ENCODE measurements at places on chromosomes 16 and 17.

- DNase-seq, result peak; percentile 46
Observed at GRCh38 chr17:81200695-81201580, 21.8 kb downstream of the CEP131 start.

GRCh38 chr17:66833201-66833600 lies 1.7 kb upstream of the CACNG5 start:
- no peak for DNase-seq

DNA sequence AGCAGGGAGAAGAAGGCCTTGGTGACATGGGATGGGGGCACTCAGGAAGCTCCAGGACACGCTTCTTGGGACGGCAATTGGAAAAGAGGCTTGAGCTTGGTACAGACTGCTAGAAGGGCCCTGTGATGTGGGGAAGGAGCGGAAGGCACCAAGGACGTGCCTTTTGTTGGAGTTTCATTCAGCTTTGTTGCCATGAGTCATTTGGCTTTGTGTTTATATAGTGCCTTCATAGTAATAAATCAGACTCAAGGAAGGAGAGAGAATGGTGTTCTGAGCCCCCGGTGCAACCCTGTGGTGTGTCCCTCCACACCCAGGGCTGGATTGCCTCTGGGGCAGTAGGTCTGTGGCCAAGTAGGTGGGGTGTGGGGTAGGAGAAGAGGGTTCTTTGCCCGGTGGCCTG lies 7.4 kb upstream of the TBX4 start:
- DNase-seq, result no peak

DNA sequence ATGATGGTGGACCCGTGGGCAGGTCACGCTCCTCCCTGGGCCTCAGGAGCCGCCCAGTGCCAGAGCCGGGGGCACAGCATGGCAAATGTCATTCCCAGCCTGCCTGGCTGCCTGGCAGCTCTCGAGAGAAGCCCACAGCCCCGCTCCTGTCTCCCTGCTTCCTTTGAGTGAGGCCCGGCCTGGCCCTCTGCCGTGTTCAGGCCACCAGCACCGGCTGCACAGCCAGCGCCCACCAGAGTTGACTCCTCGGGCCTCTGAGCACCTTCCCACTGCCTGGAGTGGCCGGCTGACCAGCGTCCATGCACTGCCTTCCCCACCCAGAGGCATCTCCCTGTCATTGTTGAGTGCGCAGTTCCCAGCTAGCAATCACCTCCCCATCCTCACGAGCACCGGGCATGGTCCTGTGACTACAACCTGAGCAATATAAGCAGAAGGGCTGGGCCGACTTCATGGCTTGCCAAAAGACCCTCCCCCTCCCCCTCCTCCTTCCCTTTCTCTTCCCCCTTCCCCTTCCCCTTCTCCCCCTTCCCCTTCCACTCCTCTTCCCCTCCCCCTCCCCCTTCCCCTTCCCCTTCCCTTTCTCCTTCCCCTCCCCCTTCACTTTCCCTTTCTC lies 11.9 kb upstream of the SLC38A10 start:
- no peak for DNase-seq

GRCh38 chr16:56204816-56205215 lies 13.5 kb downstream of the GNAO1 start:
- no peak for DNase-seq

DNA sequence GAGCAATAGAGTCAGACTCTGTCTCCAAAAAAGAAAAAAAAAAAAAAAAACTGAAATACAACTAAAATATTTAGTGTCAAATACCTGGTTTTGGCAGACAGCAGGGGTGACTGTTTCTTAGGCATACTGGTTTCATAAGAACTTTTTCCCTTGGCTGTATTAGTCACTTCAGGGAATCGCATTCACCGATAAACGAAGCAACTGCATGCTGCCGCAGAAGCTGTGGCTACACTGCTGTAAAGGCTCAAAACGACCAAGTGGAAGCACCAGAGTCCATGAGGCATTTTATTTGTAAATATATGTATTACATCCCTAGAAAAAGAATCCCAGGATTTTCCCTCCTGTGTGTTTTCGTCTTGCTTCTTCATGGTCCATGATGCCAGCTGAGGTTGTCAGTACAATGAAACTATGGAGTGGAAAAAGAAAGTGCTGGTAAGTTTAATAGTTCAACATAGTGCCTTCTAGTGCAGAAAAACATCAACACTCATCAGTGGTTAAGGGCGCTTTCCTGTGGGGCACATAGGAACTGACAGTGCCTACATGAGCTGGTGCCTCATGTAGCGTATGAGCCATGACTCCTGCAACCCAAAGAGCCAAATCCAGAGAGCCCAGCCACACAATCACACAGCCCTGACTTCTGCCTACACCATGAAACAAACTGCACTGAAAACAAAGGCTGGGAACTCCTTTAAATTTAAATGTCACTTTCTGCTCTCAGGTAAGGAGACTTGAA lies 7.3 kb downstream of the RPS15A start:
- no peak for DNase-seq

GRCh38 chr16:27768651-27769272 lies 218.8 kb downstream of the KATNIP start:
- DNase-seq, result no peak

- no peak for DNase-seq
Observed at GRCh38 chr17:69725146-69725545, 310.6 kb downstream of the MAP2K6 start.

DNA sequence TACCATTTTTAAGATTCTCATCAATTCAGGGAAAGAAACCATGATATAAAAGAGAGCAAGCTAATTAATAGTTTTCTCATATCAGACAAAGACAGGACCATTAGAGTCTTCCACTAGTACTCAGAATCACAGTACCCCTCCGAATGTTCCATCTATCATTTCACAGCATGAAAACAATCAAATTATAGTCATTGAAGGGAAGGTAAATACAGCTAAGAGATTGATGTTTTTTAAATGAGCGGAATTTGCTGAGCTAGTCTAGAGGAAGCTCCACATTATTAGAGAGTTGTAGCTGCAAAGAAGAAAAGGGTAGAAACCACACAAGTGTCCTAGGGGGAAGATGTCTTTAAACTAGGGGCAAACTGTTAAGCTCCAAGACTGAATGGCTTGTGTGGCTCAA lies 808.9 kb downstream of the CDH11 start:
- DNase-seq, result no peak

DNA sequence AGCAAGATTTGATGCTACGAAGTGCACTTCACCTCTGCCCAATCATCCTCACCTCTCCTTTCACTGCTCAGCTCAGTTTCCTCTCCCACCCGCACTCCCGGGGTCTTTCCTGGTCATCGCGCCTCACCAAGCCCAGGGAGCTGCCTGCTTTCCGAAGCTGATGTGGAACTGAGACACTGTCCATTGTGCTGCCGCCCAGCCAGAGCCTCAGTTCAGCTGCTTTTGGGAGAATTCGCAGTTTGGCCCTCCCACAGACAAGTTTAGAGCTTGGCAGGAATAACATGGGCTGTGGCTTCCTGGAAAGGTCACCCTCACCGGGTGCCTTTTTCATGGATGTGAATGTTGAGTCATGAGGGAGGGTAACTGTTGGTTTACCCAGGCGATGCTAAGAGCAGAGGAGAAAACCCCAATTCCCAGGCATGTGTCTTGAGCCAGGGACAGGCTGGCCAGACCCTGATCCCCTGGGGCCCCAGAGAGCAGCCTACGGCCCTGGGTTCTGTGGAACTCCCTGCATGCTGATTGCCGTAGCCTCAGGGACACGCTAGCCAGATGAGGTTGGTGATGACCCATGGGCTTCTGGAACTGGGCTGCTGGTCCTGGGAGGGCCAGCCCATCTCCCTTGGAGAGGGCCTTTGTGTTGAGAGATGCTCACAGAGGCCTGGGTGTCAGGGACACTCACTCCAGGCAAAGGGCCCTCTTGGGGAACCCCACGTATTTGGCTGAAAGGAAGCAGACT lies 1687.5 kb downstream of the TP53TG3F start:
- DNase-seq, result no peak

DNA sequence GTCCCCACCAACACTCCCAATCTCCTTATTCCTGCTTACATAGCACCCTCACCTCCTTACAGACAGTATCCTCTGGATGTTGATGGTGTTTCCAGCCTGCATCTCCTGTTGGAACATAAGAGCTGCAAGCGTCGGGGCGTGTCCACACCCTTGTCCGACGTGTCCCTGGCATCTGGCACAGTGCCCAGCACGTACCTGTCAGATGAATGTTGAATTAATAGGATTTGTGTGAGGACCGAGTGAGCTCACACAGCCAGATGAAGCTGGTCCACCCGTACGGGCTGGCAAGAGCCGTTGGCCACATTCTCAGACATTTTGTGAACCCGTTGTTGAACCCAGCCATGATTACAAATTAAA lies 12.2 kb upstream of the CBX4 start:
- no peak for DNase-seq

GRCh38 chr16:84159007-84159406 lies 13.9 kb downstream of the DNAAF1 start:
- DNase-seq, result no peak

- DNase-seq, result no peak
Observed at GRCh38 chr17:79802736-79803420, 6.0 kb upstream of the CBX8 start.

DNA sequence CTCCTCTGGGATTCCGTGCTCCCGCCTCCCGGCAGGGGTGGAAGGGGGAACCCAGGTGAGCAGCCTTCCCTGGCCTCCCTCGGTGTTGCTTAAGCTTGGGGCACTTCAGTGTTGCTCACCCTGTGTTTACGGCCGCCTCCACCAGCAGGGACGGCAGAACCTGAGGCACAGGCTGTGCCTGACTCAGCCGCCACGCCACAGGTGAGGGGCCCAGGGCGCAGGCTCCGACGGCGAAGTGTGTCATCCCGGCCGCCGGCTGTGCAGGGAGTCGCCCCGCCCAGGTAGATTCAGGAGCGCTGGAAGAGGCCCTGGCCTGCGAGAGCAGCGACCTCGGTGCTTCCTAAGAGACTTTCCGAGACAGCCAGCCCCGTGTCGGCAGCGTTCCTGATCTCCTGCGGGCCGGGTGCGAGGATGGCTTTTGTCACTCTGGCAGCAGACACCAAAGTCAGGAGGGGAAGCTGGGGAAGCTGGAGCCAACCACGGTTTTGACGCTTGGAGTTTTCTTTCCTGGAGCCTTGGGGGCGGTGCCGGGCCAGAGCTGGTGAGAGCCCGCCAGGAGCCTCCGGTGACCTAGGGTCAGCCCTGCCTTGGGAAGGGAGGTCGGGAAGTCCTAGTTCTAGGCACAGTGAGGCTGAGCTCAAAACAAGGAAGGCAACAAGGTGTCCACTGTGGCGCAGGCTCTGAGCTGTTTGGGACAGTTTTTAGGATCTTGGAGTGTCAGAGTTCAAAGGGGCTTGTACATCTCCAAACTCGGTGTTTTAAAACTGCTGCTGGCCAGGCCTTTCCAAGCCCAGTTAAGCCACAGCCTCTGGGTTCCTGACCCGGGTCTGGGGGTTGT lies 2.1 kb downstream of the GSE1 start:
- no peak for DNase-seq

GRCh38 chr17:39777534-39778365 lies 40.0 kb downstream of the GRB7 start:
- DNase-seq, result no peak

GRCh38 chr17:77443748-77444260 lies 303.0 kb downstream of the SEC14L1 start:
- DNase-seq, result no peak

DNA sequence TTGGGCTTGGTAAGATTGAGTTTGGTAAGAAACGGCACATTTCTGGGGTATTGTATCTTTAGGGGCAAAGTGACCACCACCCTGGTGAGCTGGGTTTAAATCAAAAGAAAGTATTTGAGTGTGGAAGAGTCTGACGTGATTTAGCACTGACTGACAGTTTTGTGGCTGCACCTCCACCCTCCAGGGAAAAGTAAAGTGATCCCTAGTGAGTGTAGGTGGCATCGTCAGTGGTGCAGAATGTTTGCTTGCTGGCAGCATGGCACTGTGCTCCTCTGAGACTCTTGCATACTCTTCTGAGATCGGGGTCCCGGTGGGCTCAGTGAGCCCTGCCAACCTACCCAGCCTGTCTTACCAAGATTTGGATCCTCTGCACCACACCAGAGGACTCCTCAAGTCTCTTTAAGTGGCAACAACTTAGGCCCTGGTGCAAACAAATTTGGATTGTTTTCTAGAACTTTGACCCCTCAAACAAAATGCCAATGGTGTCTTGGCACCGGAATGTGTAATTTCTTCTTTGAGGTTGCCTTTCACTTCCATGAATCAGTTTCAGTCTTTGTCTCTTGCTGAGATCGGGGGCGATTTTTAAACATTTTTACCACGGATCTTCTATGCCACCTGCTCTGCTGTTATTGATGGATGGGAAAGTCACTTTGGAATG lies 2.8 kb downstream of the PRKCB start:
- DNase-seq, result no peak

DNA sequence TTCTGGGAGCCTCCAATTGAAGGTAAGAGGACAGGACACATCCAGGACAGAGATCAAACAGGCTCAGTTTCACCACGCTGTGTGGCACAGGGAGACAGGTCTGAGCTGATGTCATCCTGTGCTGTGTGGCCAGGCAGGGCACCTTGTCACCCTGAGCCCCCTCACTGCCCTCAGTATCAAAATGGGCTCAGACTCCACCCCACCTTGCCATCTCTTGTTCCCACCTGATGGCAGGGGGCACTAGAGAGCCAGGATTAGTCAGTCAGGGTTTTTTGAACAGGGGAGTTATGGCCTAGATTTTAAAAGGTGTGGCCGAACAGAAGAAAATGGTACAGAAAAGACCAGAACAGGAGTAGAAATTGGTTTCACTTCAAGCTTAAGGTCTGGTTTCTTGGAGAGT lies 2.6 kb downstream of the KAT2A start:
- DNase-seq, result no peak

- DNase-seq, result peak; percentile 61
Observed at GRCh38 chr17:9837551-9838471, 12.1 kb downstream of the GLP2R start.

GRCh38 chr17:47840001-47840741 lies 902 bp downstream of the SCRN2 start:
- no peak for DNase-seq
